ENCODE measurements at places on chromosomes 7 and 10.

DNA sequence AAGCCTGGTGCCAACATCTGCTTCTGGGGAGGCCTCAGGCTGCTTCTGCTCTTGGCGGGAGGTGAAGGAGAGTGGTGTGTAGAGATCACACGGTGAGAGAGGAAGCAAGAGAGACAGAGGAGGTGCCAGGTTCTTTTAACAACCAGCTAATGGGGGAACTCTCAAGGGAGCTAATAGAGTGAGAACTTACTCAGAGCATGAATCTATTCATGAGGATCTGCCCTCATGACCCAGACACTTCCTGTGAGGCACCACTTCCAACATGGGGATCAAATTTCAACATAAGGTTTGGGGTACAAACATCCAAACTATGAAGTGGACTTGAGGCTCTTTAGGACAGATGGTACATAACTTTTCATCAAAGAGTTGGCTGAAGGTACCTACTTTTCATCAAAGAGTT, 5.1 kb upstream of the ZNF32 start:
- DNase-seq: no peak

DNA sequence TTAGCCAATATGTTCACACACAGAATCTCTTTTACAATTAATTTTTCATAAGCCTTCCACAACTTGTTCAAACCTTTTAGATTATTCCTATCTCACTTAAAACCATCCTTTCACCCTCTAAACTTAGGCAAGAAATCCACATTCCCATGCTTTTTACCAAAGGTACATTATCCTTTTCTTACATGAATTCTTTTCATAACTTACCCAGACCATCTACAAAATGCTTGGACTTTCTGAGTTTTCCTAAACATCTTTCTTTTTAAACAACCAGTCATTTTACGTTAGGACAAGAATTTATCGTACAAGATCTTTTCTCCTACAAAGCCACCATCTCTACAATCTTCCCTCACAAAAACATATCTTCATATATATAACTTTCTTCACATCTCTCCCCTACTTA, 18.8 kb upstream of the GARS1 start:
- DNase-seq: no peak

DNA sequence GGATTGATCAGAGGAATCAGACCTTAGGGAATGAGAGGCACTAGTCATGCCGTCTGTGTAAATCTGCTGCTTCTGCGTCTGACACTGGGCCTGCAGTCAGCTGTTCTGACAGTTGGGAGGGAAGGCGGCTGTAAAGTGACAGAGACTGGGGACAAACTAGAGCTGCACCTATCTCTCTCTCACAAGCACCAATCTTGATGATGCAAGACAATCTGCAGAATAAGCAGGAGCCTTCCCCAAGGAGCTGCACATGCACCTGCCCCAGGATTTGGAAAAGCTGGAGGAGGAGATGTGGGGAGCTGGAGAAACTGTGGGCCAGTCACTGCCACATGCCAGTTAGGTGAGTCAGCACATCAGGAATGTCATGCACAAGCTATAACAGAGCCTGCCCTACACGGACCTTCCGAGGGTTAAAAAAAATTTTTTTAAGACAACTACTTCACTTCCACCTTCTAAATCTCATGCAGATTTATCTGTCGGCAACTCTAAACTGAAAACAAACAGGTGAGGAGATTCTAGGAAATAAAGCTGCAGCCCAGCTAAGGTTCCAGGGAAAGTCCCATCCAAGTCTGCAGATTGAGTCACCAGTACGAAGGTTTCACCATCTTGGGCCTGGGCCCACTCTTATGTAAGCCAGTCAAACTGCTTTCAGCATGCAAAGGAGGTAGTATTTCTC, 39.2 kb downstream of the ENO4 start:
- DNase-seq: no peak

- DNase-seq: no peak
Measured at GRCh38 chr7:119271147-119271779, 1001.7 kb upstream of the KCND2 start.

DNA sequence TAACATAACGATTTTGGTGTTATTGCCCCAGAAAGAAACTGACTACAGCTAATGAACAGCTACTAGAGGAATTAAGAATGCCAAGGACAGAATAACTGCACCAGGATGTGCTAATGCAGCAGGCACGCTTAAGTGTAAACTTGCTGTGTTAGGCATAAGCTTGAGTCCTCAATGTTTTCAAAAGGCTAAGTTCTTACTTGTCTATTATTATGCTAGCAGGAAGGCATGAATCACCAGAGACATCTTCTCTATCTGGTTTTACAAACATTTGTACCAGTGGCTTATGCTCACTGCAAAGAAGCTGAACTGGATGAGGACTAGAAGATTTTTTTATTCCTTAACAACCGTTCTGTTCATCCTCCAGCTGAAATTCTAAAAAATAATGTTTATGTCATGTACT, 1035.3 kb downstream of the NRG3 start:
- DNase-seq: no peak
